ENCODE measurements at places on chromosomes 7 and 10.

GRCh38 chr7:130822642-130823041 lies 88.6 kb upstream of the KLF14 start:
- H3K27me3 ChIP-seq: no peaks in the 10 kb centered on the region
- H3K36me3 ChIP-seq: no peaks in the 10 kb centered on the region
- DNase-seq: no peak
- no peaks in the 10 kb centered on the region for H3K4me1 ChIP-seq
- no peak overlapping the region for H3K27ac ChIP-seq
- no peak overlapping the region for H3K4me3 ChIP-seq

DNA sequence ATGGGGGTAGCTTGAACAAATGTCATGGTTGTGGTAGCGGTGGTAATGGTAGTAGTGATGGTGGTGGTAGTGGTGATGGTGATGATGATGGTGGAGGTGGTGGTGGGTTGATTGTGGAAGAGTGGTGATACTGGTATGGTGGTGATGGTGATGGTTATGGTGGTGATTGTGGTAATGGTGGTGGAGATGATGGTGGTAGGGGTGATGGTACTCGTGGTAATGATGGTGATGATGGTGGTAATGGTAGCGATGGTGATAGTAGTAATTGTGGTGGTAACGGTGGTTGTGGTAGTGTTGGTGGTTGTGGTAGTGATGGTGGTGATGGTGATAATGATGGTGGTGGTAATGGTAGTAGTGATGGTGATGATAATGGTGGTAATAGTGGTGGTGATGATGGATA lies 65.7 kb upstream of the SDK1 start:
- DNase-seq: no peak
- no peak overlapping the region for H3K4me3 ChIP-seq
- H3K27me3 ChIP-seq: peaks cover 3% of the 10 kb centered on the region
- H3K27ac ChIP-seq: no peak overlapping the region
- H3K4me1 ChIP-seq: no peaks in the 10 kb centered on the region

DNA sequence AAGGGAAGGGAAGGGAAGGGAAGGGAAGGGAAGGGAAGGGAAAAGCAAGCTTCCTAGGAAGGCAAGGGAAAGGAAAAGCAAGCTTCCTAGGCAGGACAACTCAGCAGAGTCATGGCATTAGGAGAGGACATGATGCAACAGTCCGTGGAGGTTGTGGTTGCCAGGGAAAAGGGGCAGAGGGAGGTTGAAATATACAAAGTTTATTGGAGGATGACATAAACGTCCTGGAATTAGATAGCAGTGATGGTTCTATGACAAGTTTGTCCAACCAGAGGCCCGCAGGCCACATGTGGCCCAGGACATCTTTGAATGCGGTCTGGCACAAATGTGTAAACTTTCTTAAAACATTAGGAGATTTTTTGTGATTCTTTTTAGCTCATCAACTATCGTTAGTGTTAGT lies 59.8 kb upstream of the OPN4 start:
- H3K4me3 ChIP-seq: no peak overlapping the region
- H3K4me1 ChIP-seq: peaks cover under 1% of the 10 kb centered on the region
- no peak for DNase-seq
- H3K27me3 ChIP-seq: no peaks in the 10 kb centered on the region
- H3K27ac ChIP-seq: no peak overlapping the region

DNA sequence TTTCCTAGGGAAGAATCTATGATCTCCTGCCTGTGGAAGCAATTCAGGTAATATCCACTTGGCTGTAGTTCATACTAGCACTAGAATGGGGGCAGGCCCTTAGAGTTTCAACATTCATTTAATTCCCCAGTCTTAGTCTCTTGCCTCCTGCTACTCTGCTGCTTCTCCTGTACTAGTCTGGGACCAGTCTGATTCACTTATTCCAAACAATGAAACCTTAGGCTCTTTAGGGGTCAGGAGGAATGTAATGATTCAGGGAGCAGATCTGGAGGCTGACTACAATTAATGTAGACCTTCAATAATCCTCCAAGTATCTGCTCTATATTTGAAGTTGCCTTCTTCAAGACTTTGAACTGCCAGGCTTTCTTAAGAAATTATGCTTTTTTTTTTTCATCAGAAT lies 101.8 kb downstream of the GNAT3 start:
- no peaks in the 10 kb centered on the region for H3K27me3 ChIP-seq
- no peaks in the 10 kb centered on the region for H3K4me1 ChIP-seq
- no peak overlapping the region for H3K4me3 ChIP-seq
- no peak overlapping the region for H3K27ac ChIP-seq
- no peaks in the 10 kb centered on the region for H3K36me3 ChIP-seq

GRCh38 chr10:49136525-49136924 lies 2.7 kb upstream of the FAM170B start:
- no peak overlapping the region for H3K4me3 ChIP-seq
- H3K27me3 ChIP-seq: no peaks in the 10 kb centered on the region
- no peak overlapping the region for H3K27ac ChIP-seq
- H3K36me3 ChIP-seq: no peaks in the 10 kb centered on the region
- H3K4me1 ChIP-seq: peaks cover 18% of the 10 kb centered on the region

DNA sequence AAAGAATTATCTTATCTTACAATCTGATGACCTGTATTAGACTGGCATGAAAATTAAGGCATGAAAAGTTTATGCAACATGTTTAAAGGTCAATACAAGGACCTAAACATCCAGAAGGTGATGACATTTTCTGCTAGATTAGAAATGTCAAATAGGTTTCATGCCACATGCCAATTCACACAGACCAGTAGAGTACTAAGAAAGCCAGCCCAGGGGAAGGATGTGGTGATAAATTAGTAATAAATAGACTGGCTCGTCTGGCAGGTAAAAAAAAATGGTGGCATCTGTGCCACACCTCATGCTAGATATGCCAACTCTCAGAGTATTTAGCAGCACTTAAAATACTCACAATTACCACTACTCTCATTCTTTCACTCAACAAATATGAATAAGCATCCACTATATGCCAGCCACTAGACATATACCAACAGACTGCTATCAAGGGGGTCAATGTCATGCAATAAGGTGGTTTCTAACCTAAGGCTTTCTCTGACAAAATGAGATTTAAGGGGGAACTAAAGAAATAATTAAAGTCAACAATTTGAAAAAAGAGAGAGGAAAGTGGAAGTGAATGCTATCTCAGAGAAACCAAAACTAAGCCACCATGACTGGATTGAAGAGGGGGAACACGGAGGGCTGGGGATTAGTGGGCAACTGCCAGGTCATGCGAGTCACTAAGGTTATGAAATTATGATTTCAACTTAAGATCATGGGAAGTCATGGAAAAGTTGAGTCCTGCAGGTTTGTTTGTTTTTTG lies 83.5 kb downstream of the SGMS1 start:
- H3K27ac ChIP-seq: no peak overlapping the region
- H3K36me3 ChIP-seq: no peaks in the 10 kb centered on the region
- no peak overlapping the region for H3K4me3 ChIP-seq
- peaks cover 37% of the 10 kb centered on the region for H3K4me1 ChIP-seq

GRCh38 chr10:35328404-35329037 lies 7.8 kb upstream of the CCNY start:
- no peak overlapping the region for H3K27ac ChIP-seq
- H3K27me3 ChIP-seq: no peaks in the 10 kb centered on the region
- H3K4me3 ChIP-seq: no peak overlapping the region
- H3K36me3 ChIP-seq: no peaks in the 10 kb centered on the region
- peaks cover 18% of the 10 kb centered on the region for H3K4me1 ChIP-seq
- DNase-seq: no peak

DNA sequence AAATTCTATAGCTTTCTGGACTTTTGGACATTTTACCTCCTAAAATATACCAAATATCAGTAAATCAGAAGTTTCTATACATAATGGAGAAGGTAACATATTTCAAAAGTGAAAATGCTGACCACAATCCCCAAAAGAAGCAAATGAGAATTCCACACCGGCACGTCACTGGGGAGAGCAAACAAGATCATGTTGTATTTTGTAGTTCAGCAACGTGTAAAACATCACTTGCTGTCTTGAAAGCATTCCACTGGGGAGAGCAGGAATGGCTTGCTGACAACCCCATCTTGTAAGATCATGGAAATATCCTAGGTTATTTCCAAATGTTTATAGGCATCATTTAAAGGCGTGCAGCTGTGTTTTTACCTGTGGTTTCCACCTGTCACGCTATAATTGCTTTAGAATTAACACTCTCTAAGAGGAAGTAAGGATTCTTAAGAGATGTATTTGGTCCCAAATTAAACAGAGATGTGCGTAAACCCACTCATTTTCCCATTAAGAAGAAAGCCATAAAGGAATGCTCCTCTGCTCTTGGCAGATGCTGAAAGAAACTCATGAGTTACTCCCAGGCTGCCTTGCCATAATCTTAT lies 397.1 kb upstream of the POT1 start:
- no peaks in the 10 kb centered on the region for H3K4me1 ChIP-seq
- no peaks in the 10 kb centered on the region for H3K36me3 ChIP-seq
- no peak overlapping the region for H3K4me3 ChIP-seq
- DNase-seq: no peak
- H3K27ac ChIP-seq: no peak overlapping the region
